Aorta (tissue), 5 donors: ENCODE measurements at places on chromosomes 7 and 10. TPM values are rescaled to one million over a fixed set of nuclear protein-coding genes. Genes with fewer than 3 reads are reported as not detected.

DNA sequence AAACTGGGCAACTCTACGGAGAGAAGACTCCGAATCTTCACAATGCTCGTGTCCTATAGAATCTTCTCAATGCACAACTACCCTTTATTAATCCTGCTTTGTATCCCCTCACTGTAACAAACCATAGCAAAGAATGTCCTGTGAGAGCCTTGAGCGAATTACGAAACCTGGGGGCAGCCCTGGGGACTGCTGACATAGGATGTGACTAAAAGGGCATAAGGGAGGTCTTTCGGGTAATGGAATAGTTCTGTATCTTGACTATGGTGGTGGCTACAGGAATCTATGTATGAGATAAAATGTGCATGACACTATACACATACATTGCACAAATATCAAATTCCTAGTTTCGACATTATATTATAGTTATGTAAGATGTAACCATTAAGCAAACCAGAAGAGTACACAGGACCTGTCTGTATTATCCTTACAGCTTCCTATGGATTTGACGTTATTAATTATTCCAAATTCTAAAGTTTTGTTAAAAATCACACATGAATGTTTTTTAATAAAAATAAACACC, 162.5 kb upstream of the KCTD7 start:
- H3K27ac ChIP-seq = no peak overlapping the region
- H3K4me3 ChIP-seq = no peak overlapping the region
- H3K4me1 ChIP-seq = no peaks in the 10 kb centered on the region
- H3K36me3 ChIP-seq = no peaks in the 10 kb centered on the region
- no peak for DNase-seq

- no peak overlapping the region for H3K4me3 ChIP-seq
- no peak overlapping the region for H3K27ac ChIP-seq
- H3K4me1 ChIP-seq = no peaks in the 10 kb centered on the region
Measured at GRCh38 chr7:38211940-38212339, 33.9 kb downstream of the STARD3NL start.

- no peaks in the 10 kb centered on the region for H3K36me3 ChIP-seq
- no peaks in the 10 kb centered on the region for H3K27me3 ChIP-seq
Measured at GRCh38 chr7:75642810-75643486, 95.8 kb downstream of the HIP1 start.

- H3K27ac ChIP-seq = no peak overlapping the region
- DNase-seq = no peak
- no peak overlapping the region for H3K4me3 ChIP-seq
- H3K27me3 ChIP-seq = no peaks in the 10 kb centered on the region
Measured at GRCh38 chr7:101747879-101748345, 69.5 kb upstream of the CUX1 start.

- no peak for DNase-seq
- H3K27me3 ChIP-seq = no peaks in the 10 kb centered on the region
- peaks cover 2% of the 10 kb centered on the region for H3K4me1 ChIP-seq
- H3K4me3 ChIP-seq = no peak overlapping the region
Measured at GRCh38 chr7:95897557-95898251, 125.3 kb downstream of the DYNC1I1 start.

DNA sequence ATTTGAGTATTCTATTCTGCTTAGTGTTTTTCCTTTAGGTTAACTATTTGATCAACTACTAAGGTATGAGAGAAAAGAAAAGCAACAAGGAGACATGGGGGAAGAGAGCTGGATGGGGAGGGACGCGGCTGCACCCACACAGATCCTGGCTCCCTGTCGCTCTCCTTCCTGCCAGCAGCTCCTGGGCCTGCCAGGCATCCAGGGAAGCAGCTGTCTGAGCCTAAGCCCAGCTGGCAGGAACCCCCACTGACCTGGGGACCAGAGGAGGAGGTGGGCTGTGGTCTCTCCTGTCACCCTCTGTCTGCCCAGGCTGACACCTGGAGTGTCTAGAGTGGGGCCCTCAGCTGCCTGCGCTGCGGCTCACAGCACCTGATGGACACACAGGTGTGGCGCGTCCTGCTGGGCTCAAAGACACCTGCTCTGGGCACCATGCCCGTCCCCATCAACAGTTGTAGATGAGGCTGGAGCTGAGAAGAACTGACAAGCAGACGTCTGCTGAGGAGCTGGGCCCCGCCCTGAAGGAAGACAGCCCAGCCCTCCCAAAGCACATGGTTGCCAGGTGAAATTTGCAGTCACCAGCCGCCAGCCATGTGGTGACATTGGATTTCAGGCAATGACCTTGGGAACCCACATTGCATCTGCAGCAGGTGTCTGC, 207.9 kb downstream of the PLXNA4 start:
- no peaks in the 10 kb centered on the region for H3K27me3 ChIP-seq
- no peak overlapping the region for H3K4me3 ChIP-seq
- no peaks in the 10 kb centered on the region for H3K4me1 ChIP-seq
- H3K27ac ChIP-seq = no peak overlapping the region

DNA sequence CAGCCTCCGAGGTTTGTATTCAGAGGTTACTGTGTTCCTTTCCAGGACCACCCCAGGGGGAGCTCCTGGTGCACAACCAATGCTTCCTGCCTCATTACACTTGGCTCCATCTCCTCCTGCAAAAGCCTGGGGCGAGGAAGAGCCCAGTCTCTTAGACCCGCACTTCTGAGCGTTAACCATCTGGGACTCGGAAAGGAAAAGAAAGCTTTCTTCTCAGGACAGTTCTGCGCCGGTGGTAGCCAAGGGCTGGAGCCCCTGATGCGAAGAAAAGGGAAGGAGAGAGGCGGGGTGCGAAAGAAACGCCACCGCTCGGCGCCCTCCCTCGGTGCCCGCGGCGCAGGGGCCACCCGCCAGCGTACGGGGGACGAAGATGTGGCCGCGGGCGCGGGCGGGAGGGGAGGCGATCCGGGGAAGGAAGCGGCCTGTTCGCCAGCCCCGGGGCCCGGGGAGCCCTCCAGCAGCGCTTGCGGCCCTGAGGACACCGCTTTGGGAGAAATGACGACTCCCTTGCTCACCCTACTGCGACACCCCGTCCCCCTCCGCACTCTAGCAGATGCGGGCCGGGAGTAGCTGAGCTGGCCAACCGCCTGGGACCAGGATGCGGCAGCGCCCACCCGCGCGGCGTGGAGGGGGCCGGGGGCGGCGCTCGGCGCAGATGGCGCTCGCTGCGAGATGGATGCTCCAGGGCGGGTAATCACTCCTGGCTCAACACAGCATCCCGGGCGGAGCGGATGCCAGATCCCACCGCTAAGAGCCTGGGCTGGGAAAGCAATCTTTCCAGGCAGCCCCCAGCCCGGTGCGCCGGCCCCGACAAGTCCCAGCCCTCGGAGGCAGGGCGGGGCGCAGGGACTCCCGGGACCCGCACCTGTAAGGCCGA, 1.3 kb downstream of the NRCAM start:
- no peaks in the 10 kb centered on the region for H3K36me3 ChIP-seq
- H3K4me3 ChIP-seq = peak overlapping the region; percentile 12
- H3K27me3 ChIP-seq = no peaks in the 10 kb centered on the region
- no peak for DNase-seq

DNA sequence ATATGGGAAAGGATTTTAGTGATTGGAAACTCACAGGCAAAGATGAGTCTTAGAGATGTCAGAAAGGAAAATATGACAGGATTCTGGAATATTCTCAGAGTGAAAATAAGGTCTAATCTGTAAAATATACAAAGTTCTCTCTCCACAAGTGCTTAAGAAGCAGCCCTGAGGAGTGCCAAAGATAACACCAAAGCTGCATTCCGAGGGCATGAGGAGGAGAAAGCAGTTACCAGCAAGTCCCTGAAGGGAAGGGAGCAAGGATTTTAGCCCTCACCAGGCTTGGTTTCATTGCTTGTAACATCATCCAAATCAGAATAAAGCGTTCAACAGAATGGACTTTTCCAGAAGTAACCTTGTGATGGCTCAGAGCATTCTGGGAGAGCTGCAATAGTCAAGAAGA, 31.4 kb upstream of the DLX6 start:
- no peaks in the 10 kb centered on the region for H3K27me3 ChIP-seq
- no peak overlapping the region for H3K4me3 ChIP-seq
- no peak for DNase-seq
- H3K4me1 ChIP-seq = peaks cover 3% of the 10 kb centered on the region
- no peaks in the 10 kb centered on the region for H3K36me3 ChIP-seq

GRCh38 chr10:129421399-129422010, 45.5 kb upstream of the MGMT start:
- DNase-seq = no peak
- no peaks in the 10 kb centered on the region for H3K4me1 ChIP-seq
- H3K36me3 ChIP-seq = no peaks in the 10 kb centered on the region
- no peak overlapping the region for H3K27ac ChIP-seq
- H3K27me3 ChIP-seq = no peaks in the 10 kb centered on the region

FANK1 gene
- polyA plus RNA-seq = 1.9 TPM

FIGNL1 gene
- polyA plus RNA-seq = 1.3 TPM

SH2D4B gene
- polyA plus RNA-seq = not detected

AGBL3 gene
- polyA plus RNA-seq = 3.7 TPM

HGF gene
- 24.9 TPM for polyA plus RNA-seq

LOXL4 gene
- polyA plus RNA-seq = 3.9 TPM
